ENCODE measurements at places on chromosomes 6 and 20.

GRCh38 chr6:85049282-85049681, 284.9 kb upstream of the TBX18 start:
- H3K36me3 ChIP-seq, result no peaks in the 10 kb centered on the region
- no peaks in the 10 kb centered on the region for H3K4me1 ChIP-seq
- no peaks in the 10 kb centered on the region for H3K27me3 ChIP-seq
- H3K4me3 ChIP-seq, result no peak overlapping the region
- DNase-seq, result no peak

- H3K4me1 ChIP-seq, result no peaks in the 10 kb centered on the region
- no peak for DNase-seq
- H3K4me3 ChIP-seq, result no peak overlapping the region
Observed at GRCh38 chr20:14401479-14402138, 64.2 kb upstream of the FLRT3 start.

- no peaks in the 10 kb centered on the region for H3K36me3 ChIP-seq
- H3K27me3 ChIP-seq, result no peaks in the 10 kb centered on the region
- no peak for DNase-seq
- H3K4me3 ChIP-seq, result no peak overlapping the region
- no peaks in the 10 kb centered on the region for H3K4me1 ChIP-seq
Observed at GRCh38 chr6:124423621-124424020, 538.6 kb upstream of the RNF217 start.

DNA sequence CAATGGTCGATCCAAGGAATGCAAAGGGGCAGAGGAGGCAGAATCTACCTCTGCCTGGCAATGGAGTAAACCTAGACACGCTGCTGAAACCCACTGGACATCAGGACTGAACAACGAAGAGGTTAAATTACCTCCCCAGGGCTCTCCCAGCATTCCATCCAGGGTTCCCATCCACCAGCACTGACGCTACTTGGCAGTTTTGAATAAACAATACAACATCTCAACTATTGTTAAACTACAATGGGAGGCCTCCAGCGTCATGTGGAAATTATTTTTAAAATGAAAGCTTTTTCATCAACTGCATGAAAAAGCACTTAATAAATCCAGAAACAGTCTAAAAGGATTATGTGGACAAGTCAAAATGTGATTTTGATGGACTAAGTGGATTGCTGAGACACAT, 96.8 kb upstream of the NHSL1 start:
- H3K36me3 ChIP-seq, result no peaks in the 10 kb centered on the region
- H3K27me3 ChIP-seq, result no peaks in the 10 kb centered on the region
- no peak for DNase-seq
- H3K4me1 ChIP-seq, result no peaks in the 10 kb centered on the region
- H3K4me3 ChIP-seq, result no peak overlapping the region
- no peak overlapping the region for H3K27ac ChIP-seq

GRCh38 chr6:152979116-152979515, 3.7 kb downstream of the FBXO5 start:
- DNase-seq, result no peak
- H3K36me3 ChIP-seq, result peaks cover 8% of the 10 kb centered on the region
- H3K27me3 ChIP-seq, result no peaks in the 10 kb centered on the region
- peaks cover 4% of the 10 kb centered on the region for H3K4me1 ChIP-seq

DNA sequence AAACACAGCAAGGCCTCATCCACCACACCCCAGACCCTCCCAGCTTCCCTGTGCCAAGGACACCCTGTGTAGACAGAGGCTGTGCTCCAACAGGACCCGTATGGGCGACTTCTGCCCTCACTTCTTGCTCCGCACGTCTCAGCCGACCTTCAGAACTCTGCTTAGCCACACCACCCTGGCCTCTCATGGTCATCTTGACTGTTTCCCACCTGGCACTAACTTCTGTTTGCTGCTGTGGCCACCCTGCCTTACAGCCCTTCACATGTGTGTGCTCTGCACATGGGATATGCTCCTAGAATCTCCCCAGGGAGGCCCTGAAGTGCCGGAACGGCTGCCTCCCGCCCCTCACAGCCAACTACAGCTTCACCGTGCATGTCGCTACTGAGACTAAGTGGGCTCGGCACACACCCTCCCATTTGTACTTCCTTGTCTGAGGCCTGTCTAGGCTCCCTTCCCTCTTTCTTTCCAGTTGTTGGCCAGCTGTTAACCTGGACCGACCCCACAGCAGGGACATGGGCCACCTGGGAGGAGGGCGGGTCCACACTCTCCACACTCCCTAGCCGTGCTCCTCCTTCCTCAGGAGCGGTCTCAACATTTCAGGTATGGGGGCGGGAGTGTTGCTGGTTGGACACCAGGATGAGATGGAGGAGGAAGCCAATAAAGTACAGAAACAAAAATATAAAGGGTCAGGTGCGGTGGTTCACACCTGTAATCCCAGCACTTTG, 69.6 kb downstream of the PYGB start:
- H3K4me3 ChIP-seq, result no peak overlapping the region
- no peak overlapping the region for H3K27ac ChIP-seq
- H3K27me3 ChIP-seq, result no peaks in the 10 kb centered on the region
- H3K36me3 ChIP-seq, result no peaks in the 10 kb centered on the region
- peaks cover 5% of the 10 kb centered on the region for H3K4me1 ChIP-seq

DNA sequence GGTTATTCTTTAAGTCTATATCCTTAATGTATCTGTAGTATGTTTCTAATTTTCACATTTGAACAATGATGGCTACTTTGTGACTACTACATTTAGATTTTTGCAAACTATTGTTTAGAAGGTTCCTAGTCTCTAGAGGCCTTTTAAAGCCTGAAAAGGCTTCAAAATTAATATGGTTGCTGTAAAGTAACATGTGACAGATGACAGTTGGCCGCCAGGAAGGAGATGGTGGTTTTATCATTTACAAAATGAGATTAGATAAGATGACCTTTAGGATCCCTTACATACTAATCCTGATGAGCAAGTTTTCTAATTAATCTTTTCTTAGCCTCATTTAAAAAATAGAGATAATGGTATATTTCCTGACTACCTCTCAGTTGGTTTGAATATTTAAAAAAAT, 18.8 kb downstream of the SCAF8 start:
- H3K4me1 ChIP-seq, result peaks cover 5% of the 10 kb centered on the region
- no peak overlapping the region for H3K4me3 ChIP-seq
- no peaks in the 10 kb centered on the region for H3K36me3 ChIP-seq
- H3K27ac ChIP-seq, result no peak overlapping the region
- H3K27me3 ChIP-seq, result no peaks in the 10 kb centered on the region

DNA sequence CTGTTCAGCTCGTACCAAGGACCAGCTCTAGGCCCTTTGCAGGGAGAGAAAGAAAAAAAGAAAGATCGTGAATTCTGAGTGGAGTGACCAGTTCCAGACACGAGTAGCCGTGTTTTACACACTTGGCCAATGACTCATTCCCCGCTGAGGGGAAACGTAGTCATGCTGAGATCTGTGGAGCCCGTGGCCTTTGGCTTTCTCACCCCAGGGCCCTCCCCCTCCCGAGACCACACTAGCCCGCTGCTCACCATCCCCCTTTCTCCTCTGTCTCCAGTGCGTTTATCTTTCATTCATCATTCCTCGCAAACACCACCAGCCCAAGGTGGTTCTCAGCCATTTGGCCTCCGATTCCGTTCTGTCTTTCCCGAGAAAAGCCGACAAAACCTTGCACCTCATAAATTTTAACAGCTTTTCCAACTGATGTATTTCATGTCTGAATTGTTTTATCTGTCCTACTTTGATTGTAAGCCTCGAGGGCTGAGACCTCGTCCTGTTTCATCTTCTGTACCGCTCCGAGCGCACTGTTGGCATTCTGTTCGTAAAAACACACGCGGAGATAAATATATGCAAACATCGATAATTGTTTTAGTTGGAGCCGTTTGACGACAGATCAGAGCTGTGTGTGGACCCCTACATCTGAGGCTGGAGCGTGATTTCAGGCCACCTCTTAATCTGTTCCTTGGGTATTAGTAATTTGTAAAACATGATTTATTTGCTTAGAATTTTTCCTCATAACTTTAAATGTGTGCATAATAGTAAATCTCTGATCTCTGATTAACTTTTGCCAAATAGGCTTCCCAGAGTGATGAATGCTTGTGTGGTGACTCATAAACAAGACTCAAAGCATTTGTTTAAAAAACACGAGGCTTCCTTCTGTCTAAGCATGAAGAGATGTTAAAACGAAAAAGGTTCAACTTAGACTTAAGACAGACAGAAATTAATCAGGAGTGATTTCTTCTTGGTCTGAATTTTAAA, 336.6 kb downstream of the CDH4 start:
- H3K4me3 ChIP-seq, result no peak overlapping the region
- H3K4me1 ChIP-seq, result peaks cover 3% of the 10 kb centered on the region
- H3K27me3 ChIP-seq, result no peaks in the 10 kb centered on the region
- H3K36me3 ChIP-seq, result no peaks in the 10 kb centered on the region
- no peak overlapping the region for H3K27ac ChIP-seq

DNA sequence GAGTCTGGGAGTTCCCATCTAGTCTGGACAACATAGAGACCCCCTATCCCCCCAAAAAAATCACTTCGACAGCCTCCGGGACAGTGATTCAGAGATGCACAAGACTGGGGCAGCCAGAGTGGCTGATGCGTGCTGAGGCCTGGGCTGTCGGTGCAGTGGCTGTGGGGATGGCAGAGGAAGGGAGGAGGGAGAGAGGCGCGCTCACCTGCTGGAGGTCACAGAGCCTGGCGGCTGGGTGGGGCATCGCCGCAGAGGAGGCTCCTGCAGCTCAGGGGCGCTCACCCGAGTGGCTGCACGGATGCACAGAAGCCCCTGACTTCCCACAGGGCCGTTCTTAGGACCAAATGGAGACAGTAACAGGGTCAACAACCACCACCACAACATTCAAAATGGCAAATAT, 182.8 kb downstream of the SMOC2 start:
- no peaks in the 10 kb centered on the region for H3K27me3 ChIP-seq
- no peak overlapping the region for H3K4me3 ChIP-seq
- no peaks in the 10 kb centered on the region for H3K4me1 ChIP-seq
- DNase-seq, result no peak
- no peaks in the 10 kb centered on the region for H3K36me3 ChIP-seq

DNA sequence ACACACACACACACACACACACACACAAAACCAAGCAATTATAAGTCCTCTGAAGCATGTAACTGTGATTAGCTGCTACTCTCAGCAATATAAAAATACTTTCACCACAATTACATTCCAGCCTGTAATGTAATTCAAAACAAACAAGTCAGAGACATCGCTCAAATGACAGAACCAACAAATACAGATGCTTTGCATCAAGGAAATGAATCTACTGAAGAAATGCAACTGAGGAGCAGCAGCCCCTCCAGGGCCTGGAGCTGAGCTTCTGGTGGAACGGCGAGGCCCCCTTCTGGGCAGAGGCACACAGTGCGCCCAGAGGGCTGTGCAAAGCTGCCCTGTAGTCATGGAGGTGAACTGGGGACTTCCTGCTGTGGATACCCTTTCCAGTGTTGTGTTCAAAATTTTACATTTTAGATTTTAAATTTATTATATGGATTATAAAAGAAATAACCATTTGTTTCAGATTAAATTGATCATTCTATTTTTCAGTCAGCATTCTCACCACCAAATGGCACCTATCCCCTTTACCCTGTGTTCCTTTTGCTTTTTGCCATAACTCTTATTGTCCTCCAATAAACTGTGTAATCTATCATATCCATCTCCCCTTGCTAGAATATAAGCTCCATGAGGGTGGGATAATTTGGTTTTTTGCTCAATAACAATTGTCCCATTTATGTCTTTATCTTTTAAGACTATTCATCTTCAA, 23.2 kb downstream of the ADAT2 start:
- no peak overlapping the region for H3K27ac ChIP-seq
- H3K4me1 ChIP-seq, result no peaks in the 10 kb centered on the region
- H3K27me3 ChIP-seq, result no peaks in the 10 kb centered on the region
- H3K4me3 ChIP-seq, result no peak overlapping the region

DNA sequence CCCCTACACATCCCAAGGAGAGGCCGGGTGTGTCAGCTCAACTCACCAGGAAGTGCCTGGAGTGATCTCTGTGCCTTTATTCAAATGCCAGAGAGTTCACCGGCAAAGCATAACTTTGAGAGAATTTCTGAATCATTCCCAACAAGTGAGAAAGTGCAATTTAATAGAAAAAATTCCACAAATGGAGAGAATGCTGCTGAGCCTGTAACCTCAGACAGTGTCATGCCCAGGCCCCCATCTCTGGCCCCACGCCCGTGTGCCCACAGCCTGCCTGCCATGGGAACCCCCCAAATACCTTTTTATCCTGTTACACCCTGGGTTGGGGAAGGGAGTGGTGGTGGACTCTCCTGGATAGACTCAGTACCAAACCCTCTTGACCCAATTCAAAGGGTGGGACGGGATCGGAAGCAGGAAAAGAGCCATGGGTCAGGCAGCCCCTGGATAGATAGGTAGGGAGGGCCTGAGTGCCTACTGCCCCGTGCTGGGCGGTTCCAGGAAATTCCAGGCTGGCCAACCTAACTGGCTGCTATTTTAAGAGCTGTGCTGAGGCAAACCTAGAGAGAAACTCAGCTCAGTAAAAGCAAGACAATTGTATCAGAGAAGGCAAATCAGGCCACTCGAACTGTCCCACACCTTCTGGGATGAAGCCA, 179.0 kb upstream of the FOXA2 start:
- peak overlapping the region; percentile 77 for H3K27ac ChIP-seq
- peaks cover 13% of the 10 kb centered on the region for H3K4me1 ChIP-seq
- no peaks in the 10 kb centered on the region for H3K36me3 ChIP-seq
- peak overlapping the region; percentile 26 for H3K4me3 ChIP-seq
- no peaks in the 10 kb centered on the region for H3K27me3 ChIP-seq

- peaks cover 29% of the 10 kb centered on the region for H3K4me1 ChIP-seq
- H3K27me3 ChIP-seq, result no peaks in the 10 kb centered on the region
- H3K27ac ChIP-seq, result no peak overlapping the region
- DNase-seq, result peak; percentile 72
- no peak overlapping the region for H3K4me3 ChIP-seq
Observed at GRCh38 chr6:11732036-11732631, 46.5 kb downstream of the ADTRP start.

DNA sequence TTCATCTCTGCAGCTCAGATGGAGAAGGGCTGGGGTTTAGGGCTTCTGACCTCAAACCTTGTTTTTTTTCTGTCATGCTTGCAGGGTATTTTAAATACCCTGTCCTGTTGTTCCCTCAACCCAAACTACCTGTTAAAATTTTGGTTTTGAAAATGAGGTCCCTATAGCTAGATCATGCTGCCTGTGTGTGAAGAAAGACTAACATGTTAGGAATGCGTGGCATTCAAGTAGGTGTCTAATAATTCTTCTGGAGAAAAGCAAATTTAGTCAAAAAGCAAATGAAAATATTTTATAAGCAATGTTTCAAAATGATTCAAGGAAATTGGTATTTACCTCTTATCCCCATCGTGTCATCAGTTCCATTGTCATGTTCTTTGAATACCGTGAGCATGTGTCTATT, 77.2 kb upstream of the C20orf144 start:
- no peak overlapping the region for H3K27ac ChIP-seq
- H3K4me3 ChIP-seq, result no peak overlapping the region
- no peaks in the 10 kb centered on the region for H3K36me3 ChIP-seq
- no peaks in the 10 kb centered on the region for H3K27me3 ChIP-seq

GRCh38 chr6:31597006-31597405, 4.2 kb upstream of the NCR3 start:
- no peaks in the 10 kb centered on the region for H3K36me3 ChIP-seq
- DNase-seq, result no peak
- no peaks in the 10 kb centered on the region for H3K27me3 ChIP-seq
- H3K4me3 ChIP-seq, result no peak overlapping the region
- no peaks in the 10 kb centered on the region for H3K4me1 ChIP-seq
